Activated naive CD4-positive, alpha-beta T cell treated with anti-CD3 and anti-CD28 coated beads, Interleukin-2, amount 50 U/mL, for 72 hours (primary cell): ENCODE measurements at places on chromosomes 12 and 14. TPM values are rescaled to one million over a fixed set of nuclear protein-coding genes. Genes with fewer than 3 reads are reported as not detected.

GRCh38 chr12:108335349-108336119 lies 3.6 kb downstream of the CMKLR1 start:
- no peak for DNase-seq

TMEM132D gene
- total RNA-seq: not detected

TSPAN9 gene
- 0.97 TPM for total RNA-seq

DNA sequence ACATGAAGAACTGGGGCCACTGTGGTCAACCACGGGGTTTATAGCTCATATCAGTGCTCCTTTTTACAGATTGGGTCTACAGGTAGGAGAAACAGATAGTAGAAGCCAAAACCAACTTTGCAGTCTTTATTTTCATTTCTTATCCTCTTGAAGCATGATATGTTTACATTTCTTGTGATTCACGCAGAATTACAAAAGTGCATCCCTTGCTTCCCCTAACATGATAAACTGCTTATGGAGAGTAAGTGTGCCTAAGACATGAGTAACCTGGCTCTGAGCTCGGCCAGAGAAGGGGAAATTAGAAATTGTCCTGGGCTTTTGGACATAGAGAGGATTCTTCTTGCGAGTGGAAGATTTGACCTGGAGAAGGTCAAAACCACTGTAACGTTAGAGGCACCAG lies 18.4 kb downstream of the PWP1 start:
- no peak for DNase-seq

MTRFR gene
- total RNA-seq: 46.4 TPM

- DNase-seq: no peak
Observed at GRCh38 chr14:59918824-59919569, 947 bp upstream of the LRRC9 start.

GRCh38 chr14:58055497-58056010 lies 96.5 kb downstream of the ARMH4 start:
- no peak for DNase-seq

GRCh38 chr12:3757261-3757660 lies 4.4 kb upstream of the CRACR2A start:
- no peak for DNase-seq

GRCh38 chr14:56539862-56540261 lies 39.7 kb upstream of the TMEM260 start:
- no peak for DNase-seq

- no peak for DNase-seq
Observed at GRCh38 chr14:91152499-91152898, 38.6 kb downstream of the DGLUCY start.

- DNase-seq: no peak
Observed at GRCh38 chr12:70885956-70886355, 34.6 kb downstream of the PTPRR start.

MIP gene
- total RNA-seq: not detected
